Smooth muscle cell of the brain vasculature (primary cell): ENCODE measurements at places on chromosomes 2 and 18.

DNA sequence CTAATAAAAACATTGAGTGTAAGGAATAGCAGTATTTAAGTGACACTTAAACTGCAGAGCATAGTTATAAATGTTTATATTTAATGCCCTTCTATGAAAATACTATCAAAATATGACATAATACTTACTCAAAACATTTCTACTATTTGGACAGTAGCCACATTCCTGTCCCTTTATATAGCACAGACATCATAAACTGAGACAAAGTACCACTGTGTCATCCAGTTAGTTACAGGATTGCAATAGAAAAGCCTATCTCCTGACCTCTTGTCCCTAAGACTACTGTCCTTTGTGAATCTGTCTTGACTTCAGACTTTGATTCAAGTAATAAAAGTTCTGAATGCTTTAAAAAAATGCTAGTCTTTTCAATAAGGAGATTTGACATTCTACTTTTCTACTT, 1528.5 kb upstream of the NXPH2 start:
- DNase-seq: no peak

DNA sequence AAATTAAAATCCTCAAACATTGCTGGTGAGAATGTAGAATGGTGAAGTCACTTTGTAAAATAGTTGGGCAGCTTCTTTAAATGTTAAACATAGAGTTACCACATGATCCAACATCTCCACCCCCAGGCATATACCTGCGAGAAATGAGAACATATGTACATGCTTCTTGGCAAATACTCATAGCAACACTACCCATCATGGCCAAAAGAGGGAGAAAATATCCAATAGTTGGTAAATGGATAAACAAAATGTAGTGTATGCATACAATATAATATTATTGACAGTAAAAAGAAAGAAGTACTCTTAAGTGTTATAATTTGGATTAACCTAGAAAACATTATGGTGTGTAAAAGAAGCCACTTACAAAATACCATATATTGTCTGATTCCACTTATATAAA, 185.9 kb downstream of the CDH7 start:
- no peak for DNase-seq

- DNase-seq: no peak
Observed at GRCh38 chr2:221610255-221610654, 38.2 kb upstream of the EPHA4 start.

DNA sequence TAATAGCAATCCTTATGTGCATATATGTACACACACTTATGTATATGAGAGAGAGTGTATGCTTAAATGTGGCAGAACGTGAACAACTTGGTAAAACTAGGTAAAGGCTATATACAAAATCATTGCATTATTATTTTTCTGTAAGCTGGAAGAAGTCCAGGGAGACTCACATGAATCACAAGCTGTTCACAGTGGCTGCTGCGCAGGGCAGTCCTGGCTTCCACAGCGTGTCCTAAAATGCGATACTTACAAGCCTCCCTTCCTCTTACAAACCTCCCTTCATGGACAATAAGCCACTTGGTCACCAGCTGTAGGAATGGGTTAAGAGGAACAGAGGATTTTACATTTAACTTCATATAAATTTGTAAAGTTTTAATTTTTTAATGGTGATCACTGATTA, 114.9 kb upstream of the AGAP1 start:
- DNase-seq: no peak

- no peak for DNase-seq
Observed at GRCh38 chr18:9172506-9173127, 36.0 kb downstream of the ANKRD12 start.

DNA sequence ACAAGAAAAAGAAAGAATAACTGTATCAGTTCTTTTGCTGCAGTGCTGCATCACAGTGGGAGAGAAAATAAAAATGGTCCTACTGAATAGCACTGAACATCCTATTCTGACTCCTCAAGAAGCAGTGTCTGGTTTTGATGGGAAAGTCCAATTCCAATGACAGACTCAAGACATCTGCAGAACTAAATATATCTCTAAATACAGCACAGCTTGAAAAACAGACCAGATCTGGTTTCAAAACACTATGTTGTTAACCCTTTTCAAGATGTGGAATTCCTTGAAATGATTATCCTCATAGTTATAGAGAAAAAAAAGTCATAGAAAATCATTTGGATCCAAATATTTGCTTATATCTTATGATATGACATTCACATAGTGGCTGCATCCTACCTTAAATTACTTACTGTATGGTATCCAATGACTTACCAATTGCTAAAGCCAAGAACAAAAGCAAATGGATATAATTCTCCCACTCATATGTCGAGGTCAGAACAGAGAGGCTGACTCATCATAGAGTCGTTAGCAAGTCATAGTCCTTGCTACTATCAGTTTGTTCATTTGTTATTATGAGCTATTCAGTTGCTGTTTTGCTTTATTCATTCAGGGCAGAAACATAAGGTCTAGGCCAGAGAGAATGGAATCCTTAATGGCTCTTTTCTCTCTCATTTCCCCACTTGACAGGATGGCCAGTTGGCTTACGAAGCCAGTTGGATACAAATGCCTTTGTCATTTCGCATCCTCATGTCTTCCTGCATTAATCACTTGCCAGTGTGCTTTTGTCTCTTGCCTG, 62.5 kb upstream of the ACVR2A start:
- no peak for DNase-seq

- no peak for DNase-seq
Observed at GRCh38 chr2:190841707-190842505, 38.7 kb upstream of the GLS start.

DNA sequence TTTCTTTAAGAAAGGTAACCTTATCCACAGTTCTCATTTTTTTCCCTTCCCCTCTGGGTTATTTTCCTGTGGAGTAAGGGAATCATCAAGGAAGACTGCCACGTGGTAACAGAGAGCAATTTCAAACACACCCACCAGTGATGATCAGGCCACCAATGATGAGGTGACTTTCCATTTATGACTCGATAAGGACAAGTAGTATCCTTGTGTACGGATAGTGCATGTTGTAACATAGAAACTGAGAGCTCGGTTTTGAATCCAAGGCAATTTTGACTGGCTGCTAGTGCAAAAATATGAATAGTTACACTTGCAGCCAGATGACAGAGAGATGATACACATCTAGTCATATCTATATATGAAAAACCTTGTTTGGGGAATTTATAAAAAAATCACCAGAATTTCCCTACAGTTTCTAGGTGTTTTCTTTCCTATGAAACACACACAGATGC, 143.6 kb upstream of the TCF4 start:
- no peak for DNase-seq

GRCh38 chr2:27954771-27955383, 64.3 kb downstream of the BABAM2 start:
- peak; percentile 69 for DNase-seq

DNA sequence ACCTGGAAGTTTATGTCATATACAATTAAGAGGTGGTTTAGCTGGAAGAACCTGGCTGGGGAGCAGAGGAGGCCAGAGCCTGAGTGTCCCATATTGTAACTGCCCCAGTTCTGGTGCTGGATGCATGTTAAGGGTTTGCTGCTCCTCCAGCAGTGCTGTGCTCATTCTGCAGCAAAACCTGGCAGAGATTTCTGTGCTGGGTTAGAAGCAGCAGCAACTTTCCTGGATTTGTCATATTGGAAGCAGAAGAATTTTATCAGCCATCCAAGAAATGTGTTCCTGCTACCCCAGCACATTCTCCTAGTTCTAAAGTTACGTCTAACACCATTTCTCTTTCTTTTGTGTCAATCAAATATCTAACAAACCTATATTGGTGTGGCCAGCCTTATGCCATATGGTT, 284.1 kb downstream of the TDRD15 start:
- no peak for DNase-seq

GRCh38 chr2:233244818-233245217, 6.7 kb upstream of the ATG16L1 start:
- no peak for DNase-seq

DNA sequence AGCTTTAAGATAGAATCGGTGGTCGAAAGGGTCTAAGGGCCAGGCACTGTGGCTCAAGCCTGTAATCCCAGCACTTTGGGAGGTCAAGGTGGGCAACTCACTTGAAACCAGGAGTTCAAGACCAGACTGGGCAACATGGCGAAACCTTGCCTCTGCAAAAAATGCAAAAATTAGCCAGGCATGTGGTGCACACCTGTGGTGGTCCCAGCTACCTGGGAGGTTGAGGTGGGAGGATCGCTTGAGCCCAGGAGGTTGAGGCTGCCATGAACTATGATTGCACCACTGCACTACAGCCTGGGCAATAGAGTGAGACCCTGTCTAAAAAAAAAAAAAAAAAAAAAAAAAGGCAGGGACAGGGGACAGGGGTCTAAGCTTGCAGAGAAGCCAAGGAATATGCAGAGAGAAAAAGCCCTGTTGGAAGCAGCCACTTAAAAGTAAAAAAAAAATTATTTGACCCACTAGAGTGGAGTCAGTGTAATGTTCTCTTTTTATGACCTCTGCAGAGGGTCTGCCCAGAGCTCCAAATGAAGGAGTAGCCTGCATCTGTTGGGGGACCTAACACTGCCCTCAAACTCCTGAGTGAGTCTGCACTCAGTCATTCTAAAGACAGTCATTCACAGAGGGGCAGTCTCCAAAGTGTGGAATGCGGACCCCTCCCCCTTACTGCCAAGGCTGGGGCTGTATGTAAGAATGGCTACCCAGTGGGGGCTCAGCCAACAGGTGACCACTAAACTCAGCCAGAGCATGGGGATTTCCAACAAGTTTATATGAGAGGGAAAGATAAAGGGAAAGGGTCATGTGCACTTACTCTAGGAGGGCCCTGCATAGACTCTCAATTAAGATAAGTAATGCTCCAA, 118.5 kb upstream of the CDCA7 start:
- DNase-seq: no peak

GRCh38 chr18:54205959-54206358, 18.5 kb downstream of the MBD2 start:
- no peak for DNase-seq

- no peak for DNase-seq
Observed at GRCh38 chr2:149901231-149901859, 313.8 kb upstream of the MMADHC start.

GRCh38 chr2:94955702-94956101, 69.8 kb upstream of the MAL start:
- no peak for DNase-seq

DNA sequence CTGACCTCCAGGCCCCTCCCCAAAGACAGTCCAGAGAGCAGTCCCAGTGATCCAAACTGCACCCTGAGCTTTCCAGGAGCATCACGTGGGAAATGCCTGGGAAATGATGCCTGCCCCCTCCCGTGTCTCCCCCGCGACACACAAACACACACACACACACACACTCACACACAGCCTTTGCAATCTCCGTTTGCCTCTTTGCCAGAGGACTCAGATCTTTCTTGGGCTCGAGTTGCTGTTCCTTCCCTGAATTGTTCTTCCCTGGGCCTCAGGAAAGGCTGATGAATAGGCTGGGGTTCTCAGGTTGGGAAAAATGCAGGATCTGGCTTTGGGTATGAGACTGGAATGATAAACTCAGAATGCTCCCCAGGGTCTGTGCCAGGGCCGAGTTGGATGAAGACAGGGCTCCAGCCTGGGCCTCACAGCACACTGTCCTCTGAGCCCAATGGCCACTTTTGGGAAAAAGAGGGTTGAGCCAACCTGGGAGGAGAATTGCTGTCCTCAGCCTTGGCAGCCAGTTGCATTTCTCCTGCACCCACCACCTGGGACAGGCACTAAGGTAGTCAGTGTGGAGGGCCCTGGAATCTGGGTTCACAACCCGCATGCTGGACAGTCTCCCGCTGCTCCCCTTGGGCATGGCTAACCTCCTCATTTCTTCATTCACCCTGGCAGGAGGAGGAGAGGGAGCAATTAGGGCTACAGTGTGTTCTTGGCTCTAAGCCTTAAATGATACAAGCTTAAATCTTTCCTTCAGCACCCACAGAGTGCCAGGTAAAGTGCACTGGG, 43.9 kb upstream of the ATP6V1B1 start:
- DNase-seq: no peak

DNA sequence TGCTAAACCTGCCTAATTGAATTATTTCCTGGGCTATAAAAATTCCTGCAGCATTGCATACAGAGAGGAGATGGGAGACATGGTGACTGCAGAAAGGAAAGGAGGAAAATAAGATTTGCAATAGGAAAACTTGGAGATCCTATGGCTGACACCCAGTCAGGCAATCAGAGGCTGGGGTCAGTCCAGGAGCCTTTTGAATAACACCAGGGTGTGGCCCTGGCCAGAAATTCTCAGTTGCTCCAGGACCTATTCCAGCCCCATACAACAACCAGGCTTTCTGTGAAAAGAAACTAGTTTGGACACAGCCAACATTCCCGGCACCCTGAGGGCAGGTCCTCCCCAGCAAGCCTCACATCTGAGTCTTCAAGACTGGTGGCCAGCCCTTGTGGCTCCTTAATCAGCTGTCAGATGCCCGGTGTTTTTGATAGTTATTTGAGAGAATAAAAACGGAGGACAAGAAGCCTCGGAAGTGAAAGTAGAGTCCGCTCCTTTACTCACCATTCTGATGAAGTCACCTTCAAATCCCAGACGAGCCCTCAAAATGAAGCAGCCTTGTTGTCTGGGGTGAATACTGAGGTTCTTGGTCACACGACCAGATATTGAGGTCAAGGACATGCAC, 31.1 kb upstream of the GMCL1 start:
- no peak for DNase-seq

GRCh38 chr2:603427-603826, 73.8 kb downstream of the TMEM18 start:
- DNase-seq: no peak

- DNase-seq: no peak
Observed at GRCh38 chr2:24616616-24617015, 125.6 kb downstream of the NCOA1 start.

DNA sequence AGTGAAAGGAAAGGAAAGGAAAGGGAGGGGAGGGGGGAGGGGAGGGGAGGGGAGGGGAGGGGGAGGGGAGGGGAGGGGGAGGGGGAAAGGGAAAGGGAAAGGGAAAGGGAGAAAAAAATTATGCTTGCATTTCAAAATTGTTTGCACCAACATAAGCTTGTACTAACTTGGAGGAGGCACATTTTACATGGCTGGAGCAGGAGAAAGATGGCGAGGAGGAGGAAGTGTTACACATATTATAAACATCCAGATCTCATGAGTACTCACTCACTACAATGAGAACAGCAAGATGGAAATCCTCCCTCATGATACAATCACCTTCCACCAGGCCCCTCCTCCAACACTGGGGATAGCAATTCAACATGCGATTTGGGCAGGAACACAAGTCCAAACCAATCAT, 660.2 kb upstream of the CDH2 start:
- no peak for DNase-seq

DNA sequence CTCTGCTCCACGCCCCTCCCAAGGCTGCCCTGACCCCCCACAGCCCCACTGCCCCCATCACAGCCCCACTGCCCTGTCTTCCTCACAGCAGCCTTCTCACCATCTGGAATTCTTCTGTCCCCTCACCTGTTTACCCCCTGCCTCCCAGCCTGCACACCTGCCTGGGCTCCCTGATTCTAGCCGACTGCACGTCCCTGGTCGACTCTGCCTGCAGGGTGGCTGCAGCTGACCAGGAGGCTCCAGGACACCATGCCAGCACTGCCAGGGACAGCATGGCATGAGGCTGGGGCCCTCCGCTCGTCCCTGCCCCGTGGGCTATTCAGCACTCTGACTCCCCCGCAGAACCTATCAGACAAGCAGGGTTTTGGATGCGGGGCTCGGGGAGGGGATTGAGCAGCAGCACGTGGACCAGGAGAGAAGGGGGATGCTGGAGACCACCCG, 254.1 kb downstream of the HDAC4 start:
- no peak for DNase-seq

- no peak for DNase-seq
Observed at GRCh38 chr2:234880551-234881211, 71.1 kb upstream of the SH3BP4 start.

GRCh38 chr2:62593825-62594224, 87.8 kb upstream of the TMEM17 start:
- DNase-seq: no peak
